H1 (cell line): ENCODE measurements at places on chromosomes 1 and 21.
A peak's percentile ranks its signal among the peaks of the same experiment; 100 is the strongest.

DNA sequence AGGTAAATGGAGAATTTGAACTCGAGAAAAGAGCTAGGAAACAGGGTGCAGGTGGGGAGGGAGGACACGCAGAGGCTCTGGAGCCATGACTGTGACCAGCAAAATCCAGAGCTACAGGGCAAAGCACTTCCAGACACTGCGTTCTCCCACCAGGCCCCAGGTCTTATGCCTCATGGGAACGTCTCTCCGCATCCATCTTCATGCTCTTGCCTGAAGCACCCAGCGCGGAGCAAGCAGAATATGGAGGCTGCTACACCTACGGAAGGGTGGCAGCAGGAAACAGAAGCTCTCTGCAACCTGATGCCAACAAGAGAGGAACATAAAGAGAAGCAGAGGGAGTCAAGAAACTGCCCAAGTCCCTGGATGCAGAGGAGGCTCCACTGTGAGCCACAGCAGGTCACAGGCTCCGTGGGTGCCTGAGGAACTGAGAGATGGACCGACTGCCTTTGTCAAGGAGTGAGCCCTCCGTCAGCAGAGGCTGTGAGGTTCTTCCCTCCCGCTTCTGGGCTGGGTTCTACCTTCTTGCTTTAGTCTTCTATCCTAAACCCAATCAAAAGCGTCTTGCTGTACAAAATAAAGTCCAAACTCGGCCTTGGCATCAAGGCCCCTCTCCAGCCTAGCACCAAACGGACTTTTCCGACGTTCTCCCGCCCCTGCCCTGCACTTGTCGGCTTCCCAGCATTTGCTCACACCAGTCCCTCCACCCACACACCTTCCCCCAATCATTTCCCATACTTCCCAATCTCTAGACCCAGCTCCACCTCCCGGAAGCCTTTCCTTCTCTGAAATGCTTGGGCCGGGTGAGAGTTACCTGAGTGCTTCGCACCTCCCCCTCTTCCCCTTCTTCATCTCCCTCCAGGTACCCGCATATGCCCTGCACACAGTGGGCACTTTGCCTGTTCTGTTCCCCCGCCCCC, 930 bp downstream of the DHCR24 start:
- DNase-seq = no peak

GRCh38 chr1:89001510-89001909, 9.1 kb upstream of the KYAT3 start:
- no peak for DNase-seq

DNA sequence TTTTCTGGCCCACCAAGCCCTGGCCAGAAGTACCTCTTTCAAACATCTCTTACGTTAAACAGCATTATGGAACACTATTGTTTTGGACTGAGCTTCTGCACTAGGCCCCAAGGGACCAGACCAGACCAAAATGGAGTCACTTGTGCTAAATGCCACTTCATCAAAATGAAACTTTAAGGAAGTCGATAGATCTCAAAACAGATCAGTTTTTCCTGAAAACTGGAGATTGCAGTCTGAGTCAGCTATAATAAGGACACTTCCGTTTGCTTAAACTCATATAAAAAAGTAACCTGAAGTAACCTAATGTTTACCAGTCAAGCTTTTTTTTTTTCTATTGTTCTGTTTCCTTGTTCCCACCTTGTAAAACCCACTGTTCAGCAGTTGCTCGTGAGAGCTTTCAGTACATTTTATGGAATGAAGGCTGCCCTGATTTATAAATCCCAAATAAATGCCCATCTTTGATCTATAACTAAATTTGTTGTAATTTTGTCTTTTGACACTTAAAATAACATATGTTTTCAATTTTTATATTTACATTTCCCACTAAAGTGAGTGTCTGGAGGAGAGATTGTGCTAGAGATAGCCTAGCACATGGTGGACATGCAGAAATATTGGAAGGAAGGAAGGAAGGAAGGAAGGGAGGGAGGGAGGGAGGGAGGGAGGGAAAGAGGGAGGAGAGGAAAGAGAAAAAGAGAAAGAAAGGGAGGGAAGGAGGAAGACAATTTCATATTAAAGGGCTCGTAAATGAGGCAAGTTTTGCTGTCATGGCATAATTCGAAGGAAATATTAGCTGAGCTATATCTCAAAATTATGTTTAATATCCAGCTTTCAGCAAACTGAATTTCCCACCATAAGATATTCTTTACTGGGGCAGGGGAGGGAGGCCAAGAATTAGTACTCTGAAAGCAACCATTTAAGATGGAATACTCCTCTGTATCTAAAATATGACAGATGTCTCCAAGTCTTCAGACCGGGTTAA, 77.0 kb upstream of the CXADR start:
- no peak for DNase-seq

DNA sequence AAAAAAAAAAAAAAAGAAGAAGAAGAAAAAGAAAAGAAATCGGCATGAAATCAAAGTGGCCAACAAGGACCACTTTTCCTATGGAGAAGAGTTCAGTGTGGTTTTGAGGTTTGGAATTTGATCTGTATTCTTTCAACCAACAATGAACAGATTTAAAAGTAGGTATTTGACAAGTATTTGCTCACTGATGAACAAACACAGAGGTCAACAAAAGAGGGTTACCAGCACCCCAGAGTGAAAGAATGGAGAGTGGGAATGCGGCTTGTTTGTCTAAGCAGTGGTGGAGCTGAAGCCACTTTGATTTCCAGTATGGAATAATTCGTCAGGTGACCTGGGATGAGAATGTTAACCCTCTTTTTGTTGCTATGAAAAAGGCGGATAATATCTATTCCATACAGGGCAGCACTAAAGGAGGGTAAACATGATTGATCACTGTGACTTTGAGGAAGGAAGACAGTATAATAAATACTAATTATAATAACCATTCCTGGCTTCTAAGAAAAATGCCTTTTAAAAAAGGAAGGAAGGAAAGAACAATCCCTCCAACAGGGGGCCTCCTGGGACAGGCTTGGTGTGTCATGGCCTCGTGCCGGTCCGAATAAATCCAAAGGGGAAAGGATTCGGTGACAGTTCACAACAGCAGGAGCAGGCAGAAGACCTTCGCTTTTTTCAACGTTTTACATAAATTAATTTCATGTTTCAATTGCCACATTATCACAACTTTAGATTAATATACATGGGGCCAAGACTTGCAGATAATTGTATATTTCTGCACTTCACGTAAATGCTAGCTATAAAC, 37.2 kb upstream of the SIM2 start:
- DNase-seq = no peak

DNA sequence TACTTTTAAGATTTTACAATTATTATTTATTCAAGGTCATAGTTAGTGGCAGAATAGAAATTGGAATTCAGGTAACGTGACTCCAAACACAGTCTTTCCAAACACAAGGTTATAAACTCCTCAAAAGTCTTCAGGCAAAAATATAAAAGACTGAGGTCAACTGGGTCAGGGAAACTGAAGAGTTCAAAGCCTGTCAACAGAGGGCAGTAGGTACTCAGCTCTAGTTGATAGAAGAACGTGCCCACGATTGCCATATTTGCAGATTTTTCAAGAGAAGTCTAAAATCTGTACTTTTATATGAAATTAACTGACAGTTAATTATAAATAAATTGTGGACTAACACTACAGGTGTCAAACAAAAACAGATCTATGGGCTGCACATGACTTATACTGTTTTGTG, 135.0 kb downstream of the LHX4 start:
- no peak for DNase-seq

GRCh38 chr1:117574161-117574835, 31.6 kb upstream of the TENT5C start:
- DNase-seq = no peak

DNA sequence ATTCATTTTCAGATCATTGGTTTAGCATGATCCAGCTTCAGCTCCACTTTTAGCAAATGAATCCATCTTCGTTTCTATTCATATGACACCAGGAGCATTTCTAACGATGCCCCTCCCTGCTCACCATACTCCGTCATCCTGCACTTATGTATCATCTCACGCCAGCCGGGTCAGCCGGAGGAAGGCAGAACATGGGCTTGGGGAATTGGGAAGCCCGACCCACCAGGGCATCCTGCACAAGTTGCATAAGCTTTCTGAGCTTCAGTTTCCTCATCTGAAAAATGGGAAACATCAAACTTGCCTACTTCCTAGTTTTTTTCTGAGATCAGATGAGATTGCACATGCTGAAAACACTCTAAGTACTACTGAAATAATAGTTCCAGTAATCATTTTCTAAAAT, 194.7 kb downstream of the AK5 start:
- no peak for DNase-seq

DNA sequence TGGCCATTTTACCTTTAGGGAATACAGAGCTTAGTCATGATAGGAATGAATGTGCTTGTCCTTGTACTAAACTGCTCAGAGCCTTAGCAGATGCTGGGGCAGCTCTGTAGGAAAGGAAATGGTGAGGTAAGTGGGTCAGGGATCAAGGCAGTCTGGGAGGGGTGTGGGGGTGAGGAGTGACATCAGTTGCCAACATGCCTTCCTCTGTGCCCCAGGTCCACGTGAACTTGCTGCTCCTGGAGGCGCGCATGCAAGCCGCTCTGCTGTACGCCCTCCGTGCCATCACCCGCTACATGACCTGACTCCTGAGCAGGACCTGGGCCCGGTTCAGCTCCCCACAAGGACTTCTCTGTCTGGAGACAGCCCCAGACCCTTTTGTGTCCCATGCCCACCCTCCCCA, 21.2 kb downstream of the SESN2 start:
- no peak for DNase-seq

DNA sequence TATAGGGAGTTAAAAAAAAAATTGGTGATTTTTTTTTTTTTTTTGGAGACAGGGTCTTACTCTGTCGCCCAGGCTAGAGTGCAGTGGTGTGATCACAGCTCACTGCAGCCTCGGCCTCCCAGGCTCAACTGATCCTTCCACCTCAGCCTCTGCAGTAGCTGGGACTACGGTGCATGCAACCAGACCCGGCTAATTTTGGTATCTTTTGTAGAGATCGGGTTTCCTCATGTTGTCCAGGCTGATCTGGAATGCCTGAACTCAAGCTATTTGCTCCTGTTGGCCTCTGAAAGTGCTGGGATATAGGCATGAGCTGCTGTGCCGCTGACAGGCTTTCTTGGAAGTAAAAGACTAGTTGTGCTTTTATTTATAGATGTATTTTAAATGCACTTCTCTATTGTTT, 3.0 kb downstream of the CDC42 start:
- no peak for DNase-seq

DNA sequence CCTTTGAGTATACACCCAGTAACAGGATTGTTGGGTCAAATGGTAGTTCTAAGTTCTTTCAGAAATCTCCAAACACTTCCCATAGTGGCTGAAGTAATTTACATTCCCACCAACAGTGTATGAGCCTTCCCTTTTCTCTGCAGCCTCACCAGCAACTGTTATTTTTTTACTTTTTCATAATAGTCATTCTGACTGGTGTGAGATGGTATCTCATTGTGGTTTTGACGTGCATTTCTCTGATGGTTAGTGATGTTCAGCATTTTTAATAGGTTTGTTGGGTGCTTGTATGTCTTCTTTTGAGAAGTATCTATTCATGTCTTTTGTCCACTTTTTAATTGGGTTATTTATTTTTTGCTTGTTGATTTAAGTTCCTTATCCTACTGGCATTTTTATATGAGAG, 26.4 kb upstream of the LAMC1 start:
- no peak for DNase-seq

- no peak for DNase-seq
These were observed 41.8 kb upstream of the PWP2 start for GRCh38 chr21:44065428-44065827.

DNA sequence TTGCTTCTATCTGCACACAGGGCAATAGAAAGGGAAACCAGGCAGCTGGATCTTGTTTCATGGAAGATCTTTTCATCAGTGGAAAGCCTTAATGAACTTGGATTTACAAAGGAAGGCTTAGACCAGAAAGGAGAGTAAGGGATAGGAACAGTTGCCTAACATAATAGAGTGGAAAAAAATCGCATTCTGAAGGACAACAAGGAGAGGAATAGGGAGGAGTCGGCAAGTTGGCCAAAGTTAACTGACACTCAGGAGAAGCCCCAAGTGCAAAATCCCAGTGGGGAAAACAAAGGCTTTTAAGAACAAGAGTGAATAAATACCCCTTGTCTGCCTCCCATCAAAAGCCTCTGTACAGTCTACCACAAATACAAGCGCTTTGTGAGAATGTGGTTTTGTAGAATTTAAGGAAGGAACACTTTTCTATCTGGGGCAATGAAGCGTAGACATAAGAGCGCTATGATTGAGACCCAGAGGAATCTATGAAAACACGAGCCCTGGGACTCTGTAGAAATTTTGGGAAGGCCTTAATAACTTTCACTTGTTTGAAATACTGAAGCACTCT, 74.1 kb downstream of the ZNF648 start:
- DNase-seq = no peak

- DNase-seq = no peak
These were observed 120.1 kb downstream of the XPR1 start for GRCh38 chr1:180751921-180752320.

GRCh38 chr1:28928314-28928941, 14.1 kb downstream of the EPB41 start:
- no peak for DNase-seq

- peak; percentile 91 for DNase-seq
These were observed 691 bp downstream of the SFPQ start for GRCh38 chr1:35192056-35192852.

GRCh38 chr1:19672237-19672636, 7.6 kb downstream of the HTR6 start:
- no peak for DNase-seq

- no peak for DNase-seq
These were observed 107.1 kb downstream of the SPSB1 start for GRCh38 chr1:9399510-9400424.
